Nucleus accumbens (tissue), 56 donors: ENCODE measurements at places on chromosomes 11 and 22.

DNA sequence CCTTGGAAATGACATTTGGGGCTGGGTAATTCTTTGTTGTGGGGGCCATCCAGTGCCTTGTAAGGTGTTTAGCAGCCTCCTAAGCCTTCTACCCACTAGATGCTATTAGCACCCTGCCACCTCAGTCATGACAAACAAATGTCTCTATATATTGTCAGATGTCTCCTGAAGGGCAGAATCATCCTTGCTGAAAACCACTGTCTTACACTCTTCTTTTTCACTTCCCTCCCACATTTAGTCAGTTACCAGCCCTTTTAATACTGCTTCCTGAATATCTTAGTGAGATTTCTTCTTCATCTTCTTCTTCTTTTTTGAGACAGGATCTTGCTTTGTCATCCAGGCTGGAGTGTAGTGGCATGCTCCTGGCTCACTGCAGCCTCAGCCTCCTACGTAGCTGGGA is 33.1 kb downstream of the TNRC6B start:
- DNase-seq: no peak

GRCh38 chr22:43854121-43854785 is 8.1 kb downstream of the SULT4A1 start:
- DNase-seq: no peak

- DNase-seq: no peak
Observed at GRCh38 chr22:49867303-49868265, 13.9 kb downstream of the ZBED4 start.

DNA sequence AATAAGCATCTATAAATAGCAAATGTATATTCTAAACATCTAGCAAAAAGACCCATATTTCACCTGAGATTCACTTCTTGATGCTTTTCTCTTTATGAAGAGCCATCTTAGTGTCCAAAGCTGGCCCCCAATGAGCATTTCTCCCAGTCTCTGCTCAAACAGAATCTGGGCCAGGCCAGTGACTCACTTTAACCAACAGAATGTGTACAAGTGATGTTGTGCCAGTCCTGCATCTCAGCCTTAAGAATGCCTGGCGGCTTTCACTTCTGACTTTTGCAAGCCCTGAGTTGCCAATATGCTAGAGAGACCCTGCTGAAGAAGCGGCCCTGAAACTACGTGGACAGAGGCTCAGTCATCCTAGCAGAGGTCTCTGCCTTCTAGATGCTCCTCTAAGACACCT is 6.9 kb upstream of the COPB1 start:
- DNase-seq: no peak

DNA sequence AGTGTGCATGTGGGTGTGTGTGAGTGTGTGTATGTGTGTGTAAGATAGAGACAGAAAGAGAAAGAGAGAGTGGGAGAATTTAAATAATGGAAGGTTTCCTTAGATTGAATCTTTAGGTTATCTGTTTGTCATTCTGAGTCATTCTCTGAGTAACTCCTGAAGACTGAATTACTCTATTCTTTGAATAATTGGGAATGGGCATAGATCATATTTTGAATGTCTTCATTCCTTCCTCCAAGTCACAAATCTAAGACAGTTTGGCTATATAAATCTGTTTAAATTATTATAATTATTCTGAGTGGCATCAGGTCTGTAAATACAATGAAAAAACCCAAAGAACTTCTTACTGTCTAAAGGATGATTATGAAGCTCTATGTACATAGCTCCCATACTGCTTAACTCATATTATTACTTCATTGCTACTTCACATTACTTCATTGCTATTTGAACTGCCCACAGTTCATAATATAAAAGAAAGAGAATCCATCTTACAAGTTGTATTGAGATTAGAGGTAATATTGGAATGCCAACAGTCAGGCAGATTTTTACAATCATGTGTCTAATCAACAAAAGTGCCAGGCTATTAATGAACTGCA is 346.6 kb upstream of the CCDC179 start:
- no peak for DNase-seq

DNA sequence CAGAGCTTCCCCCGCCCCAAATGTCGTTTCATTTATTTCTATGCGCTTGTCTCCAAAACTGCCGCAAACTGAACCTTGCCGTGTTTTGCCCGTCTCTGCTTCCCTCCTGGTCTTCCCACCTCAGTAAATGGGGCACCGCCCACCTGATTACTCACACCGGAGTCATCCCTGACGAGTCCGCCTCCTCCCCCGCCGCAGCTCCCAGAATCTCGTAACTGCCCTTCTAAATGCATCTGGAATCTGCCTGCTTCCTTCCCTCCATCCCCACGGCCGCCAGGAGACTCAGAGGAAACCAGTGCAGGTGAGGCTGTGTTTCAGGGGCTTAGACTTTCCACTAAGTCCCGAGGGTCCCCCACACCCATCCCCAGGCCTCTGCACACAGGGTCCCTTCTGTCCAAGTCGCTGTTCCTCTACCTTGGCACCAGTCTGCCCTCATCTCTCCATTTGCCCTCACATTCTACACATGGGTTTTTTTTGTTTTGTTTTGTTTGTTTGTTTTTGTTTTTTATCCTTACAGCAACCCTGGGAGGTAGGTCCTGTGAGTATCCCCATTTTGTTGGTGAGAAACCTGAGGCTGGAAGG is 62.6 kb upstream of the PHF21B start:
- DNase-seq: no peak

DNA sequence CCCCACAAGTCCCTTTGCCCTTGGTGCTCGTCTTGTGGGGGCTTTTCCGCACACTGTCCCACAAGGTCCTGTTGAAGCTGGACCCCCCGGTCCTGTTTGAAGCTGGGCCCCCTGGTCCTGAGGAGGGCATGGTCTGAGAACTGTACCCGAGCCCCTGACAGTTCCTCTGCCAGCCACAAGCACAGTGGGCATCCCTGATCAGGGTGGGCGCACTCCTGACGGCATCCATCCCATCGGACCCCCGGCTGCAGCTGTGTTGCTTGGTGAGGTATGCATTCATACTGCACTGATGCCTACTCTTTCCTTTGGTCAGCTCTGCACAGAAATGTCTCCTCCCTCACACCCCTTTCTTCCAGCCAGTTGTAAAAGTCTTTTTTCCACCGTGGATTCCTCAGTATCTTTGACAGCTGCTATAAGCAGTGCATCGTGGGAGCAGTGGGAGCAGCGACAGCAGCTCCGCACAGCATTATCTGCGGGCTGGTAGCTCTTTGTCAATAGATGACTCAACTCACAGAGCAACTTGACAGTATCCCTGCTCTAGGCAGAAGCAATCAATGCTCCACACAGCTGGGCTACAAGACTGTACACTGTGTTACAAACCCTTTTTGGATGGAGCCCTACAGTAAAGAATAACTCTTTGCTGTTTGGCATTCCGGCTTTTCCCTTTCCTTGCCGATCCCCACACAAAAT is 1030.8 kb upstream of the CCDC90B start:
- DNase-seq: peak; percentile 75

DNA sequence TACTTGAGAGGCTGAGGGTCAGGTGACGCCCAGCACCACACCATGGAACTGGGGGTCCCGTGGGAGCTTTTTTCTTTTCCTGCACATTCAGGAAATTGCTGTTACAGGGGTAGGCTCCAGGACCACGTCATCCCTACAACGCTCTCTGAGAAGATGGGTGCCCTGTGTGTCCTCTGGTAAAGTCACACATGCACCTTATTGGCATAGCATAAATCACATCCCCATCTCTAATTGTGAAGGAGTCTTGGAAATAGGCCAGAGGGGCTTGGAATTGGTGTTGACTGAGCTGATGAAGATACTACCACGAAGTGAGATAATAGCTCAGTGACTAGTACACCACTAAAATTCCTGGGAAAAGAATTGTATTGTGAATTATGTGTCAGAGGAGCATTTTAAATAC is 57.6 kb downstream of the TNRC6B start:
- no peak for DNase-seq

DNA sequence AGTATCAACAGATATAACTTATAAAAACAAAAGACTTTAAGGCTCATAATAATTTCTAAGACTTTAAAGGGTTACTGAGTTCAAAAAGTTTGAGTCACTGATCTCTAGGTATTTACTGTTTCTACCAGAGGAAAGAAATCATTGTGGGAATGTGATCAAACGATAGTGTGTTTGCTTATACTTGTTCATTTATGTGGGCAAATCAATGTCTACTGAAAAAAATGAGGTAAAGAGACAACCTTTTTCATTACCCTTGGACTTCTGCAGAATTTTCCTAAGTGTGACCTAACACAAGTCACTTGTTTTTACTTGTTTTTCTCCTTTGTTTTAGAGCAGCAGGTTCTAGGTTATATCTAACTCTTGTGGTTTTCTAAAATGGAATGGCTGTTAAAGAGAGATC is 65.4 kb downstream of the PRR5L start:
- no peak for DNase-seq

DNA sequence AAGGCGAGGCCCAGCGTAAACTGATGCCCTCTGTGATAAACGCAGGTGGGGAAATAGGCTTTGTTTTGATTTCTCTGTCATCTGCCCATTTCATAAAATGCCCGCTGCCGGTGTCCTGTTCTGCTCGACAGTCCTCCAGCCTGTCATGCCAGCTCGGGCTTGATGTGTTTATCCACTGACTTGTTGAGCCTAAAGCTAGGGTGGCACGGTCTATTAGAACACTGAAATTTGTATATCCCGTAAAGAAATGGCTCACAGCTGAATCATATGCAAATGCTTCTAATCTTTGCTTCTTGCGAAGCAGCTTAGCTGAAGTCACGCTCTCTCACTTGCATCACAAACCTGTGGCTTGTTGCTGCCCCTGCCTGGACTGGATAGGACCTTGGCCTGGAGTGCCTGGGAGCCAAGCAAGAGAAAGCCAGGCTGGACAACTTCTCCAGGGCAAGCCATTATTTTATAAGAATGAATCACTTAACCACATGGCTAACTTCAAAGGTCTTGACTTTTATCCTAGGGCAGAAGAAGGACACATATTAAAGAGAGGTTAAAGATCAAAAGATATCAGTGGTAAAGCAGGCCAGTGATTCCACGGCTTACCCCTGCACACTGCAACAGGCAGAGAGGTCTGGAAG is 33.1 kb downstream of the EHF start:
- DNase-seq: no peak

GRCh38 chr11:23919455-23919854 is 577.4 kb upstream of the LUZP2 start:
- no peak for DNase-seq

DNA sequence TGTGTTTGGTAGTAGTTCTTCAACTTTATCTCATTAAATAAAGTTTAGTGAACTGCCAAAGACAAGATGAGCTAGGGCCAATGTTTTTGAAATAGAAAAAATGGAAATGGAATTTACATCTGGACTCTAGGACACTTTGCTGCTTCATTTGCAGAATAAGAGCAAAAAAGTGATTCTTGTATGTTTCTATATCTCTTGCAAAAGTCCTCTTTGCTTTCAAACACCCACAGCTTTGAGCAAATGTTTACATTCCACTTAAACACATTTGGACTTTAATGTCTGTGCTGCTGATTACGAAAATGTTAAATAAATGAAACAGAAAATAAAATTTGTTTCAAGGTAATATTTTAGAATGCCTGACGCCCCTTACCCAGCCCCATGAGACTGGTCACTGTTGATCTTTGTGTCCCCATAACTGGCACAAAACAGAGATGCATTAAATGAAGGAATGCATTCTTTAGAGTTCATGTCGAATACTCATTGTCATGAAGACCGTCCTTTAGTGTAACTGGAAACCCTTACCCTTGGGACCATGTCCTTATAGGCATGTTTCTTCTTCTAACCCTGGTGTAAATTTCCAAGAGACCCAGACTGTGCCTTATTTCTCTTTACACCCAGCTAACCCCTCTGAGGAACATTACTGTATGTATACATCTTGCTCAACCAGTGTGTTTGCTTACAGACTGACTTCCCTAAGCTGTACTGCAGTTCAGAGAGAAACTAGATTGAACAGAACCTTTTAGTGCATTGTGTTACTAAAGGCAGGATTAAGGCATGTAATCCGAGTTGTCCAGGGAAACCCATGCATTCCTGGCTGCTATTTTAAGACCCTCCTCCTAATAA is 199.7 kb downstream of the NAV2 start:
- no peak for DNase-seq

DNA sequence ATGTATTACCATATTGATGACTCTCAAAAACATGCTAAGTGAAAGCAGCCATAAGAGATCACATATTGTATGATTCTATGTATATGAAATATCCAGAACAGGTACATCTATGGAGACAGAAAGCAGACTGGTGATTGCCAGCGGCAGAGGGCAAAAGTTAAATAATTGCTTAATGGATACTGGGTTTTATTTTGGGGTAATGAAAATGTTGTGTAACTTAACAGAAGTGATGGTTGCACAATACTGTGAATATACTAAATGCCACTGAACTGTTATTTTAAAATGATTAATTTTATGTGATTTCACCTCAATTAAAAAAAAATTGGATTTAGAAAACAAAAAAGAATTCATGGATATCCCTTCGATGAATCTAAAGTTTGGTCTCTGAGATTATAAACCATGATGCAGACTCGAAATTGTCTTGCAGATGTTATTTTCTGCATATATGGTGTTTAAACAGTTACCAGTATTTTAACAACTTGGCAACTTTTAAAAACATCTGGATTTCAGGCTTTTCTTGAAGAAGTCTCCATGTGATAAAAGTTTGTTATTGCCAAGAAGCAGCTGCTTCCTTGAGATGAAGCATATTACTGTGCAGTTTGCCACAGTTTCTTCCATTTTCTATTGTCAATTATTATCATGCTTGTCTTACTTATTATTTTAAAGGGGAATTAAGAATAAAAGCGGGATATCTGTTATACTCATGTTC is 38.1 kb downstream of the LARGE2 start:
- DNase-seq: no peak

DNA sequence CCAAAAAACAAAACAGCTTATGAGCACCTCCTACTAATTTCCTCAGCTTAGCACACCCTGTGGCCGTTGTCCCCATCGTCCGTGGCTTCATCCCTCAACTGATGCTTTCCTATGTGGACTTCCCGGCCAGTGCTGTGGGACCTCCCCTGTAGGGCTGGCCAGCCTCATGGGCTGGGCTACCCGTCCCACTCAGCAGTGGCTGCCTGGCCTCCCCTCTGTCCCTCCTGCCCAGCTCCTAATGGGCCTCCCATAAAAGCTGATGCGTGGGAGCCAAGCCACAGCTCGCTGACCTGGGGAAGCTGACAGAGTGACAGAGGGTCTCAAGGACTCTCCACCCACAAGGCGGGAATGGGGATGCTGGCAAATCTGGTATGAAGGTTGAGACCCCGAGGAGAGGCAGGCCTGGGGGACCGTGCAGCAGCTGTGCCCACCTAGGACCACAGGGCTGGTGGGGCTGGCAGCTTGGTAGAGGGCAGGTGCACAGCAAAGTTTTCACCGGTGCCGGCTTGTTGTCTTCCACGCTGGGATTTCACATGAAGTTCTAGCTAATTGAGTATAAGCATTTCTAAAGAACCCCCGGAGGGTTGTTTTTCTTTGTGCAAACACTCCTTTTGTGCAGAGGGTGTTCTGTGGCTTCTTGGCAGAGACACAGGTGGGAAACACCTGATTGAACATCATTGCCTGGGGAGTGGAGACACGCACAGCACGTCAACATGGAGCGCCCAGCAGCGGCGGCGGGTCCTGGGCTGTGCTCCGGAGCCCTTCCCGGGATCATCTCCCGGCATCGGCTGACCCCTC is 23.2 kb downstream of the TBX1 start:
- no peak for DNase-seq
